NCI-H1436 treated with DMSO at 0.1 percent for 48 hours (cell line): ENCODE measurements at places on chromosomes 6 and 20.

DNA sequence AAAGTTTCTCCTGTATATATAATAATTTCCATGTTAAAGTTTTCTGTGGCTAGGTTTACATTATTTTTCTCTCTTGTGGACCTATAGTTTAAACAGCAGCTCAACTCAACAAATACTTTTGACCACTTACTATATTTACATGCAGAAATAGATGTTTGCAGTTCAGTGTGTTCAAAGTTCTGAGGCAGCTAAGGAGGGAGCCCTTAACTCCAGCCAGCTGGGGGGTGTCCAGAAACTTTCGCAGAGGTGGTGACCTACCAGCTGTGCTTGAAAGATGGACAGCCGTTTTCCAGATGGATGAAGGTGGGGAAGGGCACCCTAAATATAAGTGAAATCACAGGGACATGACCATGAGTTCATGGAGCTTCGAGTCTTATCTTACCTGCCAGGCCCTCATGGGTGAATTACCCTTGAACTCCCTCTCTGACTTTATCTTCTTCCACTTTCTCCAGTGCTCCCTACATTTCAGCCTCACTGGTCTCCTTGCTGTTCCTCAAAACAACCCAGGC, 33.4 kb downstream of the DHX35 start:
- DNase-seq, result no peak

DNA sequence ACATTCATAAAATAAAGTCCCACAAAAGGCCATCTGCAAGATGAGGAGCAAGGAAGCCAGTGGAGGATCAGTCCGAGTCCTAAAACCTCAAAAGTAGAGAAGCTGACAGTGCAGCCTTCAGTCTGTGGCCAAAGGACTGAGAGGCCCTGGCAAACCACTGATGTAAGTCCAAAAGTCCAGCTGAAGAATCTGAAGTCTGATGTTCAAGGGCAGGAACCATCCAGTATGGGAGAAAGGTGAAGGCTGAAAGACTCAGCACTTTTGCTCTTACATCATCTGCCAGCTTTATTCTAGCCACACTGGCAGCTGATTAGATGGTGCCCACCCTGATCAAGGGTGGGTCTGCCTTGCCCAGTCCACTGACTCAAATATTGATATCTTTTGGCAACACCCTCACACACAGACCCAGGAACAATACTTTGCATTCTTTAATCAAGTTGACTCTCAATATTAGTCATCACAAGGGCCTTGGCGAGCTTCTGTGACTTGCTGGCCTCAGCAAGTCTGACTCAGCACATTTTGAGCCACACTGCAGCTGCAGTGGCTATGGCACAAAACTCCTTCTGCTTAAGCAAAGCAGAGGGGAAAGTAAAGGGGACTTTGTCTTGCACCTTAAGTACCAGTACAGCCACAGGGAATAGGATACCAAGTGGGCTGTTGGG, 1370.3 kb upstream of the CITED2 start:
- no peak for DNase-seq

GRCh38 chr6:105936972-105937371, 149.2 kb upstream of the PRDM1 start:
- no peak for DNase-seq

- DNase-seq, result no peak
Measured at GRCh38 chr6:167392631-167393316, 67.9 kb downstream of the TTLL2 start.

DNA sequence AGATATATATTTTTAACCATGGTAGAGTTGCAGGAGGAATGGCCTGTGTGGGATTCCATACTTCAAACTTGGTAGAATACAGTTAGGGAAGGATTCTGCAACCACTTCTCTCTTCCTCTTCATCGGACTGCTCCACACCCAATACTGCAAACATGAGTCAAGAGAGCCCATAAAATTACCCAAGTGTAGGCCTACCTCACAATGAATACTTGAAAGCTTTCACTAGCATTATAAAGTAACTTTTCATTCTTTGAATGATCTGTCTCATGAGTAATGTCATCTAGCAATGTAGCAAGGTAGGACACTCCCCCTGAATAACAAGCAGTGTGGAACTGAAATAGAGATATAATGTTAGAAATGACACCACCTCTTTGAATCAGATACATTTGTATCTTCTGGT, 79.4 kb downstream of the FOXC1 start:
- DNase-seq, result no peak

GRCh38 chr6:143286251-143286795, 164.2 kb downstream of the ADAT2 start:
- no peak for DNase-seq

GRCh38 chr20:52731093-52731492, 241.1 kb upstream of the TSHZ2 start:
- DNase-seq, result no peak

DNA sequence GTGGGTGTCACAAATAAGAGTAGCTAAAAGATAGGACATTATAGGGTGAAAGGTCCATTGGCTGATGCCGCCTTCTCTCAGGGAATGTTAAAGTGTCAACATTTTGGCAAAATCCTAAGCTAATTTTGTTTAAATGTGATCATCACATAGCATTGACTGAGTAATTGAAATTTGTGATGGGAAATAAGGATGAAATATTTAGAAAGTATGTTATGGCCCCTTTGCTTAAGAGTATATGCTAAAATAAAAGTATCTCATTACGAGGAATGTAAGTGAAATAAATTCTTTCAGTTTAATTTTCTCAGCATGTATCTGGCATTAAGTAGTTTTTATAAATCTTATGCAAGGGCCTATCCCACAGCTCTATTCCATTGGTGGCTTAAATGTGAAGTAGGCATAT, 229.2 kb downstream of the PRL start:
- DNase-seq, result no peak

DNA sequence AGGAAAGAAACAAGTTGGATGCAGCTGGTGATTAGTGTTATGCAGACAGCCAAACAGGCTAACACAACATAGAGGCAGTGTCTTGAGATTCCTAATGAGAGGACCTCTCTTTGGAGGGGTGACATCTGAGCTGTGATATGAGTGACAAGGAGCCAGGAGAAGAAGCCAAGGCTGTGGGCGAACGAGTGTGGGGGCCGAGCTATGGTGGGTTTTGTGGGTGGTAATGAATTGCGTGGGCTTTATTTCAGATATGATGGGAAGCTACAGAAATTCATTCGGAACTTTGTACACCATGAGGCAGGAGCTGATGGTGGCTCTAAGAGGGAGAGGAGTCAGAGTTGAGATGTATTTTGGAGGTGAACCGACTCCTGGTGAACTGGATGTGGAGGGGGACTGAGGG, 250.8 kb upstream of the RNF24 start:
- DNase-seq, result no peak

DNA sequence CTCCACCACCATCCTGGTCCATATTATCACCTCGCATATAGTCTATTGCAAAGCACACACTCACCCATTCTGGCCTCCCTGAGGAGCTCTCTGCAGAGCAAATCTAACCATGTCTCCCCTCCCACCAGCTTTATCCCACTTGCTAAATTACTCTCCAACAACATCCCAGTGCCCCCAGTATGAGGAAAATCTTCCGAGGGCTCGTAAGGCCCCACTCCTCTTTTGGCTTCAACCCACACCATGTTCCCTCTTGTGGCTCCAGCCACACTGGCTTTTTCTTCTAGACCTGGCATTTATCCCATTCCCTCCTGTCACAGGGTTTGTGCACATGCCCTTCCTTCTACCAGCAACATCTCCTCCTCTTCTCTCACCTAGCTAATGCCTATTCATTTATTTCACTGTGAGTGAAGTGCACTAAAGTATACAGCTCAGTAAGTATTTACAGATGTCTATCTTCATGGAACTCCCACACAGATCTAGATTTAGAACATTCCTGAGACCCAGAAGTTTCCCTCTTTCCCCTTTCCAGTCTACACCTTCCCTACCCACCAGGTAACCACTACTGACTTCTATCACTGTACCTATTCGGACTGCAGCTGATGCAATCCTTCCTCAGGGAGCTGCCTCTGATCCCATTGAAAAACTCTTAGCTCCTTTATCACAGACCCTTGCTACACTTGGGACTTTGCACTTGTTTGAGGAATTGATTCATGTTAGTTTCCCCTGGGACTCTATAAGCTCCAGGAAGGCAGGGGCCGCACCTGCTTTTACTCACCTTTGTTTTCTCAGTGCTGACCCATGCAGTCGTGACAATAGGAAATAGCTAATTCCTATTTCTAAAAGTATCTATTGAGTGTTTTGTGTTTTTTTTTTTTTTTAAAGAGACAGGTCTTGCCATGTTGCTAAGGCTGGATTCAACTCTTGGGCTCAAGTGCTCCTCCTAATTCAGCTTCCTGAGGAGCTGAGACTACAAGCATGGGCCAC, 15.5 kb downstream of the MRPL14 start:
- no peak for DNase-seq

DNA sequence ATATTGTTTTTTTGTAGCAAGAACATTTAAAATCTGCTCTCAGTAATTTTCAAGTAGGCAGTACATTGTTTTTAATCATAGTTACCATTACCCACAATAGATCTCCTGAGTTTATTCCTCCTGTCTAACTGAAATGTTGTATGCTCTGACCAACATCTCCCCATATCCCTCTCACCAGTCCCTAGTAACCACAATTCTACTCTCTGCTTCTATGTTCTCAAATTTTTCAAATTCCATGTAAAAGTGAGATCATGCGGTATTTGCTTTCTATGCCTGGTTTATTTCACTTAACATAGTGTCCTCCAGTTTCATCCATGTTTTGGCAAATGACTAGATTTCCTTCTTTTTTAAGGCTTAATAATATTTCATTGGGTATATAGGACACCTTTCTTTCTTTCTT, 300.5 kb downstream of the KCNQ5 start:
- no peak for DNase-seq

GRCh38 chr20:35347011-35347410, 54.8 kb upstream of the FAM83C start:
- DNase-seq, result no peak

DNA sequence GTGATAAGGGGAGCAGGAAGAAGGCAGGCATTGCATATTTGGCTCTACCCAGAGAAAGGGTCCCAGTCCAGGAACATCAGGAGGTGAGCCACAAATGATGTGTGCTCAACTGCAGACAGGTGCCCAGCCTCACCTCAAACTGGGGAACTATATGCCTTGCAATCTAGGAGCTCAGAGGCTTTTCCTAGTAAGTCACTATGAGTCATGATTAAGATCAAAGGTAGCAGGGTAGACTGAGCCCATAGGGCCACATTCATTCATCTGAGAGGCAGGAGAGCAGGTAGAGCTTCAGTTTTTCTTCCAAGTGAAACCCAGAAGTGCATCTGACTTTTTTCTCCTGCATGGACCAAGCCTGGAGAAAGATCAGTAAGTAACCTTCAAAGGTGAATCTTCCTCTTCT, 31.3 kb downstream of the MARCKS start:
- no peak for DNase-seq

DNA sequence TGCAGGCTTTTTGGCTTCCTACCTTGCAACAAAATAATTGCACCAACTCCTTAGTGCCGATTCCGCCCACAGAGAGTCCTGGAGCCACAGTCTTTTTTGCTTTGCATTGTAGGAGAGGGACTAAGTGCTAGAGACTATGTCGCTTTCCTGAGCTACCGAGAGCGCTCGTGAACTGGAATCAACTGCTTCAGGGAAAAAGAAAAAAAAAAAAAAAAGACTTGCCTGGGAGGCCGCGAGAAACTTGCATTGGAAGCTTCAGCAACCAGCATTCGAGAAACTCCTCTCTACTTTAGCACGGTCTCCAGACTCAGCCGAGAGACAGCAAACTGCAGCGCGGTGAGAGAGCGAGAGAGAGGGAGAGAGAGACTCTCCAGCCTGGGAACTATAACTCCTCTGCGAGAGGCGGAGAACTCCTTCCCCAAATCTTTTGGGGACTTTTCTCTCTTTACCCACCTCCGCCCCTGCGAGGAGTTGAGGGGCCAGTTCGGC, 420 bp downstream of the SOX4 start:
- DNase-seq, result no peak

DNA sequence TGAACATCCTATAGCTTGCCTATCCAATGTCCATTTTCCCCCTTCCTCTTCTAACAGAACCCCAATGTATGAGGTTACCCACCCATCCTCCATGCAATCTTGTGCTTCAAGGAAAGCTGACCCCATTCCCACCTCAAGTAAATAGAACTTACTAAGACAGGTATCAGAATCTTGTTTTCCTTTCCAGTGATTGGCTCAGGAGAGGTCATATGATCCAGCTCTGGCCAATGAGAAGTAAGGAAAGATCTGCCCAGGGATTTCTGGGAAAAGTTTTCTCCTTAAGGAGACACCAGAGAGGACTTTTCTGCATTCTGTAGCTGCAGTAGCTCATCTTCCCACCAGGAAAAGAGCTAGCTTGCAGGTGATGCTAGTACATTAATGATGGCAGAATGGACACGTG, 341.8 kb upstream of the ZFP64 start:
- DNase-seq, result no peak

DNA sequence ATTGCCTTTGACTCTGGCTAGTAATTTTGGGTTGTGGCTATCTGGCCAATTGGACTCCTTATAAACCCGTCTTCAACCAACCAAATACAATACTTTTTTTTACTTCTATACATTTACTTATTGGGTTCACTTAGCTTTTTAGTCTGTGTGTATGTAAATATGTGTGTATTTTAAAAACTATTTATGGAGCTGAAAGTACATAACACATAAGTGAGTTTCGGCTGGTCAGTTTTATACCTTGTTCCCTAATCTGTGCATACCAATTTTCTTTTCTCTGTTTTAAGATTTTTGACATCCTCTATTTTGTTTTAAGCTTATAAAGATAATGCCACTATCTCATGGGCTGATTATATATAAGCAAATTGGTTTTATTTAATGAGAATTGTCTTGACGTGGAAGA, 129.5 kb downstream of the LRRC1 start:
- no peak for DNase-seq

GRCh38 chr6:47376930-47377329, 67.2 kb upstream of the TNFRSF21 start:
- DNase-seq, result no peak

DNA sequence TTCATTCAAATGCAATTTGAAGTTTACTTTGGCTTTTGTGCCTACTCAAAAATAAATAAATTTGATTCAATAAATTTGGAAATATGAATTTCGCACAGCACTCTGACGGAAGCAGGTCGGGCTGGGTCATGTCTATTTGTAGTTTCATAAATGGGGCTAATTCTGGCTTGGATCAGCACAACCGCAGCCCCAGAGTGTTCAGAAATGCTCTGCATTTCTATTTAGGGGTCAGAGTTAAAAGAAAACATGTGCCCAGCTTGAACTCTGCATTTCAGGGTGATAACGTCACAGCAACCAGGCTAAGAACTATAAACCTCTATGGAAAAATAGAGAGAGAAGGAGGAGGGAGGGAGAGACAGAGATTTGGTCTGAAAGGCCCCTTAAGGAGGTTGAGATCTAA, 480.9 kb upstream of the NOX3 start:
- DNase-seq, result no peak

GRCh38 chr6:14276071-14276470, 158.5 kb downstream of the CD83 start:
- DNase-seq, result no peak

DNA sequence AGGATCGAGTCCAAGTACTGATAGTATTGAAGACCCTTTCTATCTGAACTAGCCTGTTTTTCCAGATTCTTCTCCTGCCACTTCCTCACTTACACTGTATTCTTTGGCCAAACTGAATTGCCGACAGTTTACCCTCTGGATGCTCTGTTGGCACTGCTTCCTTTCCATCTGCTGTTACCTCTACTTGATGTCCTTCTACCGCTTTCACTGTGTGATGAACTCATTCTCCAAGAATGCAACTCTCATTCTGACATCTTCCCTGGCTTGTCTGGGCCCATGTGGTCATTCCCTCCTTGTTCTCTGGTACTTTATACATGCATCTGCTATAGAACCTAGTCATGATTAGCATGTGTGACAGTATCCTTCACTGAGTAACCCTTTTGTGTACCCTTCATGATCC, 16.3 kb downstream of the RPRD1B start:
- DNase-seq, result no peak

GRCh38 chr6:17358515-17358914, 34.9 kb upstream of the CAP2 start:
- no peak for DNase-seq
